Stimulated activated CD8-positive, alpha-beta memory T cell treated with anti-CD3 and anti-CD28 coated beads, Interleukin-4, amount 100 ng/mL, for 1 hour (primary cell): ENCODE measurements at places on chromosomes 7 and 10.

GRCh38 chr7:34165927-34166550 is 260.7 kb downstream of the BMPER start:
- no peak for DNase-seq

GRCh38 chr10:103696411-103697145 is 158.8 kb downstream of the SH3PXD2A start:
- peak; percentile 25 for DNase-seq

GRCh38 chr10:48533951-48534720 is 70.7 kb downstream of the ARHGAP22 start:
- DNase-seq = no peak

- DNase-seq = no peak
These were observed 65.3 kb upstream of the ARID5B start for GRCh38 chr10:61835946-61836887.

GRCh38 chr10:104485632-104486031 is 132.0 kb downstream of the CFAP58 start:
- no peak for DNase-seq

GRCh38 chr10:66931949-66932343 is 6.1 kb downstream of the LRRTM3 start:
- DNase-seq = no peak

- DNase-seq = no peak
These were observed 104.6 kb downstream of the NRP1 start for GRCh38 chr10:33229949-33230267.

- no peak for DNase-seq
These were observed 93.5 kb downstream of the IDE start for GRCh38 chr10:92480413-92480812.

DNA sequence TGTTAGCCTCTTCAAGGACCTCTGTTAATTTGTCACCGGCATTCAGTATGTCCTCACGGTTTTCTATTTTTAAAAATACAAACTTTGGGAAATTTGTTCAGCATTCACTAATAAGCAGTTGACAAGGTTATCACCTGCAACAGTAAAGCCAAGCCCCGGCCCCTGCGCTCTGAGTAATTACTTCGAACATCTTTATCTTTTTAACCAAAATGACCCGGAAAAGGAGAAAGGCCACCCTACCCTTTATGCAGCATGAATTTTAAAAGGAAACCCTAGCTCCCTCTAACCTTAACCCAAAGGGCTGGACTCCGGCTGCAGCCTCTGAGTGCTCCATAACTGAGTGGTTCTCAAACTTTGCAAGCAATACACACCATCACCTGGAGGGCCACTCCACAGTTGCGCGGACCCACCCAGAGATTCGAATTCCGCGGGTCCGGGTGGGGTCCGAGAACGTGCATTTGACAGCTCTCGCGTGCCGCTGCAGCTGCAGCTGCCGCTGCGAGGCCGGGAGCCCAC is 940 bp downstream of the NSMCE4A start:
- DNase-seq = no peak

DNA sequence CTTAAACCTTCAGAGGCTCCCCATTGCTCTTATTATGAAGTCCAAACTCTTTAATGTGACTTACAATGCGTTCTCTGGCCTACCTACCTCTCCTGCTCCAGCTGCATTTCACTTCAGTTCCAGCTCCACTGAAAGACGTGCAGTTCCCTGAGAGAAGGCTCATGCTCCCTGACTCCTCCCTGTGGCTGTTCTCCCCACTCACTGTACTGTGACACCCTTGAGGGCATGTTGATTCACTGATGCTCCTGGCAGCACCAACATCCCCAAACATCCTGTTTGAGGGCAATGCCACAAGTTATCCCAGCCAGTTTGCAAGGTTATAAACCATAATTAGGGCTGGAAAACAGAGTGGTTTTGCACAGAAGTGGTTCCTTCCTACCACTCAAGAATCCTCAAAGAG is 111.2 kb downstream of the LSM5 start:
- DNase-seq = no peak

- no peak for DNase-seq
These were observed 39.7 kb upstream of the DIP2C start for GRCh38 chr10:729213-729612.

DNA sequence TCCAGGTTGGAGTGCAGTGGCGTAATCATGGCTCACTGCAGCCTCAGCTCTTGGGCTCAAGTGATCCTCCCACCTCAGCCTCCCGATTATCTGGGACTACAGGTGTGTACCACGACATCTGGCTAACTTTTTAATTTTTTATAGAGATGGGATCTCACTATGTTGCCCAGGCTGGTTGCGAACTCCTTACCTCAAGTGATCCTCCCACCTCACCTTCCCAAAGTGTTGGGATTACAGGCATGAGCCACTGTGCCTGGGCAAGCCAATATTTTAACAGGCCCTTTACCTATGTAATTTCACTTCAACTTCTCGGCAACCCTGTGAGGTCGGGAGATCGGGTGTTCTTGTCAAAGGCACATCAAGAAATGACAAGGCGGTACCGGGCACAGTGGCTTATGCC is 146.3 kb downstream of the CUX1 start:
- DNase-seq = no peak

DNA sequence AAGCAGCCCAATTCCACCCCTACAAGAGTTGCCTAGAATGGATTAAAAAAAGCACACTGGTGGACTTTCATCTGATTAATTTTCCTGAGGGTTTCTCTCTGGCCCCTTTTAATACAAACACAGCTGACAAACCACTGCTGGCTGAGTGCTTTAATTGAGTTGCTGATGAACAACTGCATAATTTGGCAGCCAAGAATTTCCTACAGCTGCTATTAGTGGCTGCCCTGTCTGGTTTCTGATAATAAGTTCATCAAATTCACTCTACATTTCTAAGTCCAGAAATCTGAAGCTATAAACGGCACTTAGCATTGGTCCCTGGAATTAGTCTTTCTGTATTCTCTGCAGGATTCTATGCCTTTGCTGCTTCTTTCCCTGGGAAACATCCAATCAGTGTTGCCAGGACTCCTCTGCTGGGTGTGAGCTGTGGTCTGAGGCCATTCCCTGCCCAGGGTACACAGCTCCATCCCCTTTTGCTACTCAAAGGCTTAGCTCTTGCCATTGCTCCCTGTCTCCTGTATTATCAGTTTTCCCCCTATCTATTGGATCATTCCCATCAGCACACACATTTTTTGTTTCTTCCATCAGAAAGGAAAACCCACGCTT is 110.6 kb downstream of the LSM5 start:
- DNase-seq = no peak

- DNase-seq = no peak
These were observed 36.1 kb downstream of the HSPA12A start for GRCh38 chr10:116706281-116706680.

GRCh38 chr7:42727451-42727850 is 184.4 kb downstream of the C7orf25 start:
- no peak for DNase-seq

GRCh38 chr7:122768827-122769226 is 66.1 kb upstream of the RNF148 start:
- DNase-seq = no peak

DNA sequence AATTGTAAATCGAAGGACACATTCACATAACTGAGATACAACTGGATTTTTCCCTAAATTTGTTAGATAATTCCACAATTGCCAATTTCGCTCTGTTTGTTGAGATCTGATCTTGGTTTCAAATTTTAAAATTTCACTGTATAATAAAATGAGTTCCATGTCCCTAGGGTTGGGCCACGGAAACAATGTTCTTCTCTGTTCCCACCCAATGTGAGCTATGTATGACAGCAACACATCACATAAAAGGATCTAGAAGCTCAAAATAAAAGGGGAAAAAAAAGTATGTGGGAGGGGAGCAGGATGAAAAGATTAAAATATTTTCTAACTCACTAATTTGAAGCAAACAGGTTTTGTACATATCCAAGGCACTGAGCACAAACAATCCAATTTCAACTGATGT is 287.8 kb upstream of the MKLN1 start:
- DNase-seq = no peak

DNA sequence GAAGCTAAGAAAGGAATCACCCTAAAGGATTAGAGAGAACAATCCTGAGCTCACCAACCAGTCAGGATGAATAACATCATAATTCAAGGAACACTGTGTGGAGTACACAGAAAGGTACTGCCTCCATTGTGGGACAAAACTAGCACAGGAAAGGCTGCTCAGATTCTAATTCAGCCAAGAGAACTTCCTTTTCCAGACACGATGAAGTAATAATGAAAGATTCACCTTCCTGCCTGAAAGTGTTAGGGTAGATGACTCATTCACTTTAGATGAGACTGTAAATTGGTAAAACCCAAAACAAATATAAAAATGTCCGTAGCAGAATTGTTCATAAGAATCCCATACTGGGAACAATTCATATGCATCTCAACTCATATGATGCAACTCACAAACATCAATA is 167.2 kb downstream of the CDC14C start:
- no peak for DNase-seq
